ENCODE measurements at places on chromosomes 6 and 20. TPM values are rescaled to one million over a fixed set of nuclear protein-coding genes. Genes with fewer than 3 reads are reported as not detected.
A peak's percentile ranks its signal among the peaks of the same experiment; 100 is the strongest.

Gene PNPLA1
- total RNA-seq = not detected

Gene SLC52A3
- total RNA-seq = 3.5 TPM

Gene SLC16A10
- total RNA-seq = 1.3 TPM

DNA sequence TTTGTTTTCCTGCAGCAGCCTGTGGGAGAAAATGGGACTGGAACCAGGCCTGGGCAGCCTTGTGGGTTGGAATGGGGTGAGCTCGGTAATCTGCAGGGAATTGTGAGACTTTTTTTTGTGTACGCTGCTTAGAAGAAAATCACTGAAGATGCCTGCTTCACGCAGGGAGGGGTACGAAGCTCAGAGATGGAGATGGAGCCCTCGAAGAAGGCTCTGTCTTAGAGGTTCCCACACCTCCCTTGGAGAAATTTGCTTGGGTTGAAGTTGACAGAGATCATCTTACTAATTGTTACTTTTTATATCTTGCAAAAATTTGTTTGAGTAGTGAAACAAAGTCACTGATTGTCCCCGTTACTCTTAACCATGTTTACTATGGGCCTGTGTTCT, 894 bp downstream of the PYGB start:
- no peak for DNase-seq

GRCh38 chr20:46406986-46407670, 713 bp upstream of the ELMO2 start:
- peak; percentile 47 for DNase-seq

DNA sequence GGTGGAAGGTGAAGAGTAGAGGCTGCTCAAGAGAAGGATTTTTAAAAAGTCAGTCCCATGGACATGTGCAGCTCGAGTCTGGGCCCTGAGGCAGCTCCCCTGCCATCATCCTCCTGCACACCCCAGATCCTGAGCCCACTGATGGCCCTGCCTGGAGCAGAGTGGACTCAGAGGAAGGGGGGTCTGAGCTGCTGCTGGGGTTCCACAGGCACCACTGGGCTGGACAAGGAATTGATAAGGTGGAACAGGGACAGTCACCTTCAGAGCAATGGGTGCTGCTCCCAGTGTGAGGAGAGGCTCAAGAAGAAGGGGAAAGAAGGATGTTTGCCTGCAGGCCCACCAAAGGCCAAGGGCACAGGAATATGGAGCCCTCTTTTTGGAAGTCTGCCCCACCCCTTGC, 6.2 kb downstream of the ULBP2 start:
- no peak for DNase-seq

Measured in tibial nerve (tissue), 4 donors.